ENCODE measurements at places on chromosomes 7 and 10.

- no peak for DNase-seq
Measured at GRCh38 chr10:20162123-20162522, 345.9 kb downstream of the PLXDC2 start.

- no peak for DNase-seq
Measured at GRCh38 chr10:22733992-22734391, 19.6 kb upstream of the PIP4K2A start.

- DNase-seq: no peak
Measured at GRCh38 chr7:40882071-40882658, 747.4 kb downstream of the SUGCT start.

GRCh38 chr7:92043637-92044036 is 90.6 kb downstream of the CYP51A1 start:
- no peak for DNase-seq

DNA sequence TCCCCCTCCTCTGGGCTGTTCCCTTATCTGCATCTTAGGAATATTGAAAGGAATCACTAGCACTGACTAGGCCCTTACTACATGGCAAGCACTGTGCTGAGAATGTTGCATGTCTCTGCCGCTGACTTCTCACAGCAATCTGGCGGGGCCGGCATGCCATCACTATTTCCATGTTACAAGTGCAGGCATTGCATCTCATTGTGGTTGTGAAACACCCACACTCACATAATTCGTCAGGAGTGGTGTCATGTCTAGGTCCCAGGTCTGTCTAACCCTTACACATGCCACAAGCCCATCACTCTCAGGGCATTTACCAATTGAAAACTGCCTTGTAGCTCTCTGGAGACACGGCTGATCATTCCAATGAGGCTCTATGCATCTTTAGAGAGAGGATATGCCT is 8.5 kb upstream of the IL2RA start:
- no peak for DNase-seq

GRCh38 chr7:66296557-66296956 is 91.4 kb downstream of the TPST1 start:
- DNase-seq: no peak

DNA sequence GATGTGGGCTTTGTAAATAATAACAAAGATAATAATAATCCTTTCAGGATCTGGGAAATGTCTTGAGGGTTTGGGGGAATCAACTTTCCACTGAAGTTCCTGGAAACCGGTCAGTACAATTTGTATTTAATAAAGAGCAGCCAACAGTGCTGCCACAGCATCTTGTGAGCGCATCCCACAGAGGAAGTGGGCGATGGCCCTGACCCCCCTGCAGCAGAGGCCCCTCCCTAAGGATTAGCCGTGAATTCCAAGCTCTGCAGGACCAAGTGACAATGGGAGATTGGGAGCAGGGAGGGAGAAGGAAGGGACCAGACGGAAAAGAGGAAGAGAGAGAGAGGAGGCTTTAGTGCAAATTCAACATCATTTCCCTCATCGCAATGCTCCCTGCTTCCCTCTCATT is 349.2 kb downstream of the RNLS start:
- no peak for DNase-seq

DNA sequence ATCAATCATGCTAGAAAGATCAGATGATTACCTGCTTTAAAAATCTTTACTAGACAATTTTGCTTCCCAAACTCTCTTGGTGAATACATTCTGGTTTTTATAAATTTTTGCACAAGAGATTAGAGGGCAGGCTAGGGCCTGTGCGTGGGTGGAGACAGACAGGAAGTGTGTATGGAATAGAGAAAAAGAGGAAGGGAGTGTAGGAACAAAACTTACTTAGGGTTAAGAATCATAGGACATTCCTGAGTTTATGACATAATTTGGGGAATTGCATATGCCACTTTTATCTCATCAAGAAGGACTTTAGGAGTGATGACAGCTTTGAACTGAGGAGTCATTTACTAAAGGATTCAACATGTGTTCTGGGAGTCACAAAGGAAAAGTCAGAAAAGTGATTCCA is 31.3 kb downstream of the LAMB1 start:
- DNase-seq: no peak

DNA sequence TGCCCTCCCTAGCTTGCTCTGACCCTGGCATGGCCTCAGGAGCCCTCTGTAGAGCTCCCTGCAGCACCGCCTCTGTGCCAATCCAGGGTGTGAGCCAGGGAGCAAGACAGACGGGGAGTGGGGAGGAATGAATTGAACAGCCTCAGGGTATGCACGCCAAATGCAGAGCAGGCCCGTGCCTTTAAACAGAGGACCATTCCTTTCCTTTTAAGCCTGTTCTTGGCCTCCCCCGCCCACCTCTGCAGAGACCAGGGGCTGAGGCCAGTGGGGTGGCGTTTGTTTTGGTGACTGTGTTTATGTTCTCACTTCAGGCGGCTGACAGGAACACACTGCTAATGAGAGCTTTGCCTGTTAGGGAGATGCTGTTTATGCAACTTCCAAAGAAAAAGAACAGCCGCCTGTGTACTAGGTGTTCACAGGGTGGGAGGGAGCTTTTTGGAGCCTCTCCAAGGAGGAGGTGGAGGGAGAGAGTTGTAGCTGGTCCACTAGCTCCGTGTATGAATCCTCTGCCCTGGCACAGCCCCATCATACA is 528.1 kb upstream of the DPP6 start:
- DNase-seq: no peak

- DNase-seq: no peak
Measured at GRCh38 chr10:61791216-61791615, 110.3 kb upstream of the ARID5B start.

DNA sequence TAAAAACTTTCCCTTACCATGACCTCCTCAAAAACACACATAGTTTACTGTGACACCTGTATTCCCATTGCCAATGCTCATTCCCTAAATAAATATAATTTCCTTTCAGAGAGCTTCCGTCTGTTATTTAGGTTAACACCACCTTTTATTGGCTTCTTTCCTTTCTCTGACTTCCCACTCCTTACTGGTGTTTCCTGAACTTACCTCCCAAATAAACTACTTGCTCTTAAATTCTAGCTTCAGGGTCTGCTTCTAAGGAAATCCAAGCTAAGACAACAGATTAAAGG is 67.4 kb upstream of the ZNF746 start:
- DNase-seq: no peak

- DNase-seq: no peak
Measured at GRCh38 chr7:66524738-66525137, 103.9 kb upstream of the KCTD7 start.

- no peak for DNase-seq
Measured at GRCh38 chr7:132410385-132410784, 165.9 kb downstream of the PLXNA4 start.

DNA sequence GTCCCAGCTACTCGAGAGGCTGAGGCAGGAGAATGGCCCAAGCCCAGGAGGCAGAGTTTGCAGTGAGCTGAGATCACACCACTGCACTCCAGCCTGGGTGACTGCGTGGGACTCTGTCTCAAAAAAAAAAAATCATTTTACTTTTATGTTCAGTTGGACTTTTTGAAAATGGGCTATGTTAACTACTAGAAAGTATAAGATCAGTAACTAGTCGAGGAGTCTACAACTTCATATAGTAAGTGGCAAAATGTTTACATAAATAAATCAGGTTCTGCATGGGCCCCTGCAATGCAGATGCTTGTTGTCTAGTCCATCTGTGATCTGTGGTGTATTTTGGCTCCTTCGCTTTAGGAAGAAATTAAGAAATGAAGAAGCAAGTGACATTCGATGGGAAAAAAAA is 12.3 kb upstream of the ADO start:
- DNase-seq: no peak

- no peak for DNase-seq
Measured at GRCh38 chr7:96085953-96086352, 235.9 kb downstream of the SLC25A13 start.

GRCh38 chr7:43377196-43377960 is 205.5 kb upstream of the STK17A start:
- no peak for DNase-seq

GRCh38 chr7:36171503-36171902 is 18.4 kb downstream of the EEPD1 start:
- no peak for DNase-seq

GRCh38 chr10:59393349-59393748 is 31.0 kb upstream of the FAM13C start:
- DNase-seq: no peak

DNA sequence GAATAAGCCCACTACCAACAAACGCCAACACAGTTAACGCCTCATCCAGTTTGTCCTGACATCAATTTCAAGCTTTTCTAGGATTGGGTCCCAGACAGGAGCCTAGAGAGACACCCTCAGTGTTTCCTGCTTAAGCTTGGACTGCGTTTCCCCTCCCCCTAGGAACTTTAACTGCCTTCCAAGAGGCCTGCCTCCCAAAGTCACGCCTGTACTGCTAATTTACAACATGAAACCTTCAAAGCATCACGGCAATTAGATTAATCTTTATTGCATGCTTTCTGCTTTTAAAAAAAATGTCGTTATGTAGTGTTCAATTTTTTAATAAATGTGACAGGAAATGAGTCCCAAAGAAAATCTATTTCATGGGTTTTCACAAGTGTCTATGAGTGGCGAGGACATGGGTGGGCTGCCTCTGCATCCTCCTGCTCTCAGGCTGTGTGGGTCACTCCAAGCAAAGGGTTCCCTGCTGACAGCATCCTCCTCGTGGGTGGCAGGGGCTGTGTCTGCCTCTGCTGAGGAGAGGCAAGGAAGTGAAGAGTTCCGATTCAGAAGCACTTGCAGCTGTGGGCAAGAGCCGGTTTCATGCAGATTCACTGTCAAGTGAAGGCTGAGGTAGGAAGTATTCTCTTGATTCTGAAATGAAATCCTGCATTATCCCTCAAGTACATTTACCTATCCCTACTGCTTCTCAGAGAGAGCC is 193.0 kb upstream of the KMT2E start:
- DNase-seq: no peak

- DNase-seq: no peak
Measured at GRCh38 chr10:126104767-126105166, 208.4 kb downstream of the FANK1 start.

- DNase-seq: no peak
Measured at GRCh38 chr7:85734823-85735222, 548.0 kb upstream of the SEMA3D start.

GRCh38 chr10:122191936-122192541 is 79.1 kb upstream of the BTBD16 start:
- no peak for DNase-seq

DNA sequence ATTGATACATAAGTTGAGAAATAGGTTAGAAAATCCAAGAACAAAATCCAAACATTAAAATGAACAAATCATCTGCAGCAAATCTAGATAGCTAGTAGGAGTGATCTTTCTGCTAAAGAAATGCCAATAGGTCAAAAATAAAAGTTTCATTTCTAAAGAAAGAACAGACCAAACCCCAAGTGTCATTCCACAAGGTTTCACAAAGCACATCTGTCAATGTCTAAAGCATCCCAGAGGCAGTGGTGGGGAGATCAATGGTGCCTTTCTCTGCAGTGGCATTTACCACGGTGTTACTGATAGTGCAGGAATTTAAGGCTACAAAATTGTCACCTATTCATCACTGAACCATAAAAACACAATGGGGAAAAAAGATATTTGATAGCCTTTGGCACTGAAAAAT is 147.9 kb downstream of the PARD3 start:
- DNase-seq: no peak

DNA sequence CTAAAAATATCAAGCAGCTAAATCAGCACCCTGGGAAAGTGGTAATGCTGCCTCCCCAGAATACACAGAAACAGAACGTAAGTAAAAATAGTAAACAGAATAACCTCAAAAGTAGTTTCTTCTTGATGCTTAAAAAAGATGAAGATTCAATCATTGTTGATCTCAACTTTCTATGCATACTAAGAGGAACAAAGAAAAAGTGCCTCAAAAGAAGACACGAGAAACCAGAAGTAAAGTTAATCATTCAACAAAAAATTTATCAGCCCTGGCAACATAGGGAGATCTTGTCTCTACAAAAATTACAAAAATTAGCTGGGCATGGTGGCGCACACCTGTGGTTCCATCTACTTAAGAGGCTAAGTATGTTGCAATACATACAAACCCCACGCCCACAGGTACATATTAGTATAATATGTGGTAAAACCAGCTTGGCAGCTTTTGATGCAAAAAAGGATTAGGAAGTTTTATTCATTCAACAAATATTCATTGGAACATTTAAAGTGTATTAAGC is 153.7 kb downstream of the NRBF2 start:
- DNase-seq: no peak

DNA sequence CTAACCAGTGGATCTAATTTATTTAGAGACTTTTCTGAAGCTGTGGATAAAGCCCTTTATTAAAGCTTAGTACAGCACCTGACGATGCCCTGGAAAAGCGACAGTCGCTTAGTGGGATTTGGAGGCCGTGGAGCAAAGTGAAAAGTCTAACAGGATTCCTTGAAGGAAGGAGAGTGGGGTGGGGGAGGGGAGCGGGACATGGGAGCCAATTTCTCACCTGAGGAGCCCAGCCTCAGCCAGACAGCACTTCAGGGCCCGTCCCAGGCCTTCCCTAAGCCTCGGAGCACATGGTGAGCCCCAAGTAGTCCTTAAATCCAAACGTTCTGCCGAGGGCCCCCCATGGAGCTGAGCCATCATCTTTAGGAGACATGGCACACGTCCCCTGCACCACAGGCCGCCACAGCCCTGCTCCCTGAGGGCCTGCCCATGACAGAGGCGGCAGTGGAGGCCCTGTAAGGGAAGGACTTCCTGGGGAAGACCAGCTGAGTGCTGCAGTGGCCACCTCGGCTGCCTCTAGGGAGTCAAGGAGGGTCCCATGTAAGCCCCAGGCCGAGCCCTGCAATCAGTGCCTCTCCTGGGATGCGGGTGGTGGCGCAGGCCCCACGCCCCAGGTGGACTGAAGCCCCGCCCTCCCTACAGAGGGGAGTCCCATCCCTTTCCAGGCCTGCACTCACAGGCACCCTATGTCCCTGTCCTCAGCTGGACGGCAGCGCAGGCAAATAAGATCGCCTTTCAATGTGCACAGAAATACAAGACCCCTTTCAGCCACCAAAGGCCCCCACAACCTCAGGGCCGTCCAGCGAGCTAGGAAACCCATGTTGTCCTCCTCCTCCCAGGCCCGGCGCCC is 187.0 kb downstream of the MAD1L1 start:
- DNase-seq: no peak

GRCh38 chr7:93778384-93778783 is 112.2 kb downstream of the TFPI2 start:
- DNase-seq: no peak

DNA sequence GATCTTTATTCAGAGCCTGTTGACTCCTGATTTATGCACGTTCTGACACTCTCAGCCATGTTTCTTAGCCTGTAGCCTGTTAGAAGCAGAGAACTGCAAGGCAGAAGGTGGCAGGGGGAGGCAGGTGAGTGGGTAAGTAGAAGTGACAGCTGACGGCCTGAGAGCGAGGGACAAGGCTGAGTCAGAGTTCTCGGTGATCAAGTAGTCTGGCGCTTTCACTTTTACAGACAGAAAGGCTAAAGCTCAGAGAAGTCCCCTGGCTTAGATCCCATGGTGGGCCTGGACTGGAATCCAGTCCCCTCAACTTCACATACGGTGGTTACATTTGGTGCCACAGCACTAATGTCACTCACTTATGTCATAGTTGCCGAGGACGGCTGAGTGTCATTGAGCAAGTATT is 139.0 kb downstream of the TACC2 start:
- DNase-seq: no peak

Measured in central memory CD4-positive, alpha-beta T cell (primary cell).